Activated naive CD4-positive, alpha-beta T cell treated with anti-CD3 and anti-CD28 coated beads, Interleukin-2, amount 10 ng/mL, durations not matched to agents 7 days and 5 days (primary cell): ENCODE measurements at places on chromosomes 4 and X.
A peak's percentile ranks its signal among the peaks of the same experiment; 100 is the strongest.

DNA sequence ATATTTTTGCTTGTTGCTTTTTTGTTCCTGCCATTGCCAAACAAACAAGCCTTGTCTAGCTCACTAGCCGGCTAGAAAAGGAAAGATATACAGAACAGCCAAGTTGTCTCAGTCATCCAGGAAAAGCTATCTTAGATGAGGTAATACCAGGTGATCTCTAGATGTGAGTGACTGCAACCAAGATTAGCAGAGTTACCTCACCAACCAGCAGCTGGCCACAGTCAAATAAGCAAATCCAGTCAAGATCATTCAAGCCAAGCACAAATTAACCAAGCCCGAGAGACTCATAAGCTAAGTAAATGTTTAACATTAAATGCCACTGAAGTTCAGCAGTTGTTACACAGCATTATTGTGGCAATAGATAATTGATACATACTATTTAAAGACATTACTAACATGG is 108.6 kb downstream of the CENPC start:
- DNase-seq: no peak
- no peak overlapping the region for H3K4me3 ChIP-seq
- no peaks in the 10 kb centered on the region for H3K27me3 ChIP-seq
- no peak overlapping the region for H3K27ac ChIP-seq
- H3K4me1 ChIP-seq: no peaks in the 10 kb centered on the region

DNA sequence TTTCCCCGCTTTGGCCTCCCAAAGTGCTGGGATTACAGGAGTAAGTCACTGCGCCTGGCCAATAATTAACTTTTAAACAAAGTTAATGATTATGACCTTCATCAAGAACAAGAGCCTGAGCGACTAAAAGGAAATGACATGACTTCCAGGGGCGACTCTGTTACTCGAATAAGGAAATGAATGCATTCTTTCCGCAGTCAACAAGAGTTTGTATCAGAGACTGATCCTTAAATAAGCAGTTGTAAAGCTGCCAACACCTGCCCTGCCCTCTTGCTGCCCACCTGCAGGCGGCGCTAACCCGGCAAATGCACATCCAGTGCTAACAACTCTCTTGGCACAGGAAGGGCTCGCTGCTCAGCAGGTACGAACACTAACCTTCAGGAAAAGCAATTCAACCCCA is 27.3 kb downstream of the WDR1 start:
- H3K27ac ChIP-seq: no peak overlapping the region
- DNase-seq: no peak
- H3K36me3 ChIP-seq: peaks cover 74% of the 10 kb centered on the region
- peaks cover 39% of the 10 kb centered on the region for H3K4me1 ChIP-seq
- H3K4me3 ChIP-seq: no peak overlapping the region

DNA sequence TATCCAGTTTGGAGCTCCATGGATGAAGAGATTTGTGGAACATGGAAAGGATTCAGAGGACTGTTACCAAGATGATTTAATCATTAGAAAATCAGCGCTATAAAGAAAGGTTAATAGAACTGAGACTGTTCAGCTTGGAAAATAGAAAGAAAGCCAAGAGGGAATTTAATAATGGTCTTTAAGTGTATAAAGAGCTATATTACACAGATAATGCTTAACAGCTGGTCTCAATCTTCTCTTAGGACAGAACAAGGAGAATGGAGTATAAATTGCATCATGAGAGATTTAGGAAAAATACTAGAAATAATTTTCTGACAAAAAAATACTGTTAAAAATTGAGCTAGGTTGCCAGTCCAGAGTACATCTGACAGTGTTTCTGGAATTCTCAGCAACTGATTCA is 91.3 kb upstream of the MAGEC2 start:
- H3K36me3 ChIP-seq: no peaks in the 10 kb centered on the region
- H3K4me3 ChIP-seq: no peak overlapping the region
- H3K27me3 ChIP-seq: no peaks in the 10 kb centered on the region
- no peaks in the 10 kb centered on the region for H3K4me1 ChIP-seq
- no peak overlapping the region for H3K27ac ChIP-seq
- no peak for DNase-seq

DNA sequence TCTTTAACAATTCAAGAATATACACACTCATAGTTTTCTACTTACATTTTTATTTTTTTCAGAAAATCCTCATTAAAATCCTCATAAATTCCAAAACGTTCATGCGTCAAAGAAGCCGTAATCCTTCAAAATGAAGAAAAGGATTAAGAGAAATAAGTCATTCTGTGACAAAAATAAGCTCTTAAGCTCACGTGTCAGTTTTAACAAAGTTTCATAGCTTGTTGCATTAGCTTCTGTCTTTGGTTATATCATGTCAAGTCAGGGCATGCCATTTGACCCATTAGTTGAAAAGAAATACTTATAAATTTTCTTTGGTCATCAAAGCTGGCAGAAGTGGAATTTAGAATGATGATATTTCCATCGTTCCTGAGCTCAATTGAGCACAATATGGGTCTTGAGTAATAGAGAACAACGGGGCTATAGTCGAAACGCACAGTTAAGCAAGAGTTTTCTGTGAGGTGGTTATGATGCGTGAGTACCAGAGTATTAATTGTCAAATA is 185.2 kb upstream of the CTSO start:
- no peak overlapping the region for H3K27ac ChIP-seq
- H3K36me3 ChIP-seq: no peaks in the 10 kb centered on the region
- no peak for DNase-seq
- H3K27me3 ChIP-seq: no peaks in the 10 kb centered on the region
- no peaks in the 10 kb centered on the region for H3K4me1 ChIP-seq
- no peak overlapping the region for H3K4me3 ChIP-seq

DNA sequence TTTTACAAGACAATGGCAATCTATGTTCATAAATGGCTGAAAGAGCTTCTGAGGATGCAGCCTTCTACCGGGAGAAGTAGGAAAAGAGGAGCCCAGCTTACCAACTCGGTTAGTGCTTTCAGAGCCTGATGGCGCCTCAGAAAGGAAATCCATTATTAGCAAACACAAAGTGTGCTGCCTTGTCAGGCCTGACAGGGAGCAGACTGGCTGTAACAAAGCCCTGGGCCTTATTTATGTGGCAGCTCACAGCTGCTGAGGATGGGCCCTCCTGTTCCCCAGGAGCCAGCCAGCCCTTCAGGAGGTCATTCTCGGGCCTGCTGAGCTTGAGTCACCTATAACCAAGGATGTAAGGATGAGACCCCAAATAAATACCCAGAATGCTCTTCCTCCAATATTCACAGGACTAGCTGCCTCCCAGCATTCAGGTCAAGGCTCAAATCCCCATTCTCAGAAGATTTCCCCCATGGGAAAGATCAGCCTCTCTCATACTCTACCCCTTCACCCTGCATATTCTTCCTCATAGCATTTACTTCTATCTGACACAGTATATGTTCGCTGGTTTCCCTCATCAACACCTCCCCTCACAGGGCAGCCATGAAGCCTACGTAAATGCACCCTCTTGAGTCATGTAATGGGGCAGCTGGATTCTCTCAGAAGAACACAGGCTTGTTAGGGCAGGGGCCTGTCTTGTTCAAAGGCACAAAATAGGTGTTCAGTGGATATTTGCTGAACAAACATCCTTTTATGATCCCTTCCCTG is 227.0 kb upstream of the RASGEF1B start:
- H3K36me3 ChIP-seq: no peaks in the 10 kb centered on the region

DNA sequence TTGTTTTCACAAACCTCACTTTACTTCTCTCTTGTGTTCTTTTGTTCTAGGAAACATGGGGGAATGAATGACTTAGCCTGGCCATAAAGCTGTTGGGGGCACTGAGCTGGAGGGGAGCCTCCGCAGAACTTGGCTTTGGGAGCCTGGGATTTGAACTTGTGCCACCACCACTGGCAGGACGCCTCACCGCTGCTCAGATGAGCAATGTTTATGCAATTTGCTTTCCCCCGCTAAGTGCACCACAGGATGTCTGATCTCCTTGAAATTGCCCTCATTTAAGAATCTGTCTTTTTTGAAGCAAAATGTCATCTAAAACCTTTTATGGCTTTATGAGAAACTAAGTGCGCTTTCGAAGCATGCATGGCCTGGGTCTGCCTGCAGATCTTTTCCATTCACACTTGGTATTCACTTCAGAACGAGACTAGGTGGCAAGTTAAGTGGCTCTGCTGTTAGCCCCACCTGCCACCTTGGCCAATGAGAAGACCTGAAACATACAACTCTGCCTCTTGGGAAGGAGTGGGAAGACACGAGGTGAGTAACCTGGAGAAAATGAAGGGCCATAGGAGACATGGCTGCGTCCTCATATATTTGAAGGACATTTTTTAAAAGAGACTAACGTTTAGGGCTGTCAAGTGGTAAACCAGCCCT is 119.3 kb downstream of the LDB2 start:
- H3K4me3 ChIP-seq: no peak overlapping the region
- DNase-seq: no peak
- H3K27me3 ChIP-seq: no peaks in the 10 kb centered on the region

- no peaks in the 10 kb centered on the region for H3K36me3 ChIP-seq
- no peak for DNase-seq
- H3K27ac ChIP-seq: no peak overlapping the region
- peaks cover 7% of the 10 kb centered on the region for H3K27me3 ChIP-seq
These were observed 56.5 kb upstream of the PGM2 start for GRCh38 chr4:37770016-37770415.

DNA sequence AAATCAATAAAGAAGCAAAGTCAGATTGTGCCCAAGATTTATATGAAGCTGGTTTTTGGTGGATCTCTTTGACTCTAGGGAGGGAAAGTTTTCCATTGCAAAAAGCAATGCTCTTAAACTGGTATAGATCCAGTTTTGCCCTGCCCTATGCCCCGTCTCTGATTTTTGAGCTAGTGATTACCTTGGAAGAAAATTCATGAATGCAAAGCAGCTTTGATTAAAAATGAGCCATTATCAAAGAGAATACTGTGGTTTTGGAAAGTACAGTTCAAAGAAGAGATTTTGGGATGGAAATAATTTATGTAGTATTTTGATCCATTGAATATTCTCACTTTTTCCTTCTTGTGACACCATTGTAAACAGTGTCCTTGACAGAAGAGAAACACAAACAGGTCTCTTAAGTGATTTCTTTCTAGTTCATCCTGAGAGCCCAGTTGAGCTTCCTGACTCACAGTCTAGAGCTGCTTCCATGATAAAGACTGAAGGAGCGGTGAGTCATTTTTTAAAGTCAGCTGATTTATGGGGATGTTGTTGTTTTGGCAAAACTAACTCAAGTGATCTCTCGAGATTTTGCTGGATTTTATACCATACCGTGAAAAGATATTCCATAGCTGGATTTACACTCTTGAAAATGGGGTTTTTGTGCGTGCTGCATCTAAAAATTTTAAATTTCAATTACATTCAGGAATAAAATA is 76.7 kb downstream of the AFF1 start:
- H3K36me3 ChIP-seq: peaks cover 3% of the 10 kb centered on the region
- H3K27me3 ChIP-seq: no peaks in the 10 kb centered on the region
- H3K4me3 ChIP-seq: no peak overlapping the region
- no peak overlapping the region for H3K27ac ChIP-seq
- DNase-seq: no peak

- no peak overlapping the region for H3K4me3 ChIP-seq
- no peak for DNase-seq
- H3K4me1 ChIP-seq: peaks cover 29% of the 10 kb centered on the region
- no peaks in the 10 kb centered on the region for H3K27me3 ChIP-seq
These were observed 89.4 kb downstream of the AFF1 start for GRCh38 chr4:87024201-87024600.

DNA sequence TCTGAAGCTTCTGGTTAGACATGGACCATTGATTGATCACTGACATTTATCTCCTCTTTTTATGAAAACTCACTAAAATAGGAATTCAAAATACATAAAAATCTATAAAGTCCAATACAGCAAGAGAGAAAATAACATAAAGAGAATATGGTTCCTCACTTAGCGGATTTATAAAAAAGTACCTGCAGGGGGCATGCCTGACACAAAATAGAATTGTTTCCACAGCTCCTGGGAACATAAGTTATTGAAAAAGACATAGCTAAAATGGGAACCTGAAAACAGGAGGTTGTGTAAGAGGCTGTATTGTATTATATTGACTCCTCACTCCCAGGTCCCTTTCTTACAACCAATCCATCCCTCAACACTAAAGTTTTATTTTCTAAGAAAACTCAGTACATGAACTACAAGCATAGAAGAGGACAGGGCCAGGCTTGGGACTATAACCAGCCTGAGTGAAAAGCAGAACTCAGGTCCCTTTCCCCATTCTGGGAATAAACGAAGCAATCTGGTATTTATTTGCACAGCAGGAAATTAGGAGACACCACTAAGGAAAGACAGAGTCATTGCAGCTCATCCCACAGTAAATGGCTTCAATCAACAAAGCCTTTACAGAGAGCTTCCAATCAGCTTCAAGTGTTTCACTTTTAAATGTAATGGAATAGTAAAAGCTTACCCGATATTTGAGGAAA is 121.1 kb upstream of the NDST4 start:
- no peaks in the 10 kb centered on the region for H3K36me3 ChIP-seq
- H3K4me1 ChIP-seq: no peaks in the 10 kb centered on the region
- H3K4me3 ChIP-seq: no peak overlapping the region
- no peaks in the 10 kb centered on the region for H3K27me3 ChIP-seq

GRCh38 chr4:40769266-40769665 is 19.5 kb downstream of the NSUN7 start:
- no peak for DNase-seq
- H3K4me1 ChIP-seq: no peaks in the 10 kb centered on the region
- H3K4me3 ChIP-seq: no peak overlapping the region
- no peaks in the 10 kb centered on the region for H3K36me3 ChIP-seq

- peaks cover 73% of the 10 kb centered on the region for H3K27me3 ChIP-seq
- no peak overlapping the region for H3K4me3 ChIP-seq
- DNase-seq: no peak
- H3K27ac ChIP-seq: no peak overlapping the region
These were observed 1.7 kb upstream of the PPP2R2C start for GRCh38 chr4:6474053-6474568.

GRCh38 chr4:156606554-156607477 is 364.8 kb downstream of the PDGFC start:
- no peaks in the 10 kb centered on the region for H3K36me3 ChIP-seq
- no peak for DNase-seq
- H3K4me1 ChIP-seq: no peaks in the 10 kb centered on the region
- H3K4me3 ChIP-seq: no peak overlapping the region

DNA sequence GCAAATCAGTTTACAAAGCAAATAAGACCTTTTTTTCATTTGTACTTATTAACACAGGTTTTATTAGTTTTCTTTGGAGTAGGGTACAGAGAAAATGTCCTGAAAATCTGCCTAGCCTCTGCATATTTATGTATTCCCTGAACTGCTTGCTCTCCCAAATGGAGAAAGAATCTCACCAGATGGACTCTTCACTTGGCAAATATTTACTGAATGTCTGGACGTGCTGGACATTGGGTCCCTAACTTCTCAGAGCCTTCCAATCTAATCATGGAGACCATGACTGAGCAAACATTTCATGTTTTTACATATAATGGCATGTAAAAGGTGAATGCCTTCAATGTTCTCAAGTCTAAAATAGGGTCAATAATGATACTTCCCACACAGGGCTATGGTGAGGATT is 126.0 kb downstream of the CHRDL1 start:
- H3K36me3 ChIP-seq: no peaks in the 10 kb centered on the region
- H3K4me3 ChIP-seq: no peak overlapping the region
- no peak for DNase-seq
- H3K4me1 ChIP-seq: no peaks in the 10 kb centered on the region

- no peak overlapping the region for H3K4me3 ChIP-seq
- no peaks in the 10 kb centered on the region for H3K36me3 ChIP-seq
- H3K27me3 ChIP-seq: no peaks in the 10 kb centered on the region
- no peak for DNase-seq
These were observed 32.4 kb downstream of the CLDN22 start for GRCh38 chr4:183287677-183288076.

- DNase-seq: peak; percentile 12
- H3K27ac ChIP-seq: no peak overlapping the region
- H3K36me3 ChIP-seq: no peaks in the 10 kb centered on the region
- peaks cover 3% of the 10 kb centered on the region for H3K4me1 ChIP-seq
- H3K4me3 ChIP-seq: no peak overlapping the region
- H3K27me3 ChIP-seq: peaks cover 86% of the 10 kb centered on the region
These were observed 4.9 kb upstream of the NAT8L start for GRCh38 chr4:2054217-2054616.
